ENCODE measurements at places on chromosomes 2 and 18.

- no peak for DNase-seq
Measured at GRCh38 chr2:100000915-100001707, 141.3 kb downstream of the AFF3 start.

DNA sequence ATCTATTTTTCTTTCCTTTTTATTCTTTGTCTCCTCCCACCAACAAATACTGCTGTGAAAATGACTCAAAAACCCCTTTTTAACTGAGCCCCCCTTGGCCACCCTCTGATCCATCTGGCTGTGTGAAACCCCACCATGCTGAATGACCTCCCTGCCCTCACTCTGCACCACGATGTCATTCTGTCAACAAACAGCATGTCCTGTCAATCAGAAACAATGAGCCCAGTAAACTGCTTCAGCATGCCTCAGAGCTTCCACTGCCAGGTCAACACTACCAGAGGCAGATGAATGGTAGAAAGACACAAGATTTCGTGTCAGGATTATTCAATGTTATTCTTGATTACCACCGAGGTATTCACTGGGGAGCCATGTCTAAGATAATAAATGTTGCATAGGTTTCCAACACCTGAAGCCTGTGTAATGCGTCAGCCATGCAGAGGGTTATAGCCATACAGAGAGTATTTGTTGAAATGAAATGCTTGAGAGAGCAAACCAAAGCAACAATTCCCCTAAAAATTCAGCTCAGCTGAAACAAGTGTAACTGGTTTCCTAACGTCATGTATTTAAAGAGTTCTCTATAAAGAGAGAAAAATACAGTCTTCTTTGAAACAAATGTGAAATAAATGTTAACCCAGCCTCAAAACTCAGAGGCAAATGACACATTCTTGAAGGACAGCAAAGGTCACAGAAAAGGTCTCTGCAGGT is 76.7 kb downstream of the LRP2 start:
- no peak for DNase-seq

- peak; percentile 53 for DNase-seq
Measured at GRCh38 chr2:120552800-120553481, 182.7 kb upstream of the GLI2 start.

DNA sequence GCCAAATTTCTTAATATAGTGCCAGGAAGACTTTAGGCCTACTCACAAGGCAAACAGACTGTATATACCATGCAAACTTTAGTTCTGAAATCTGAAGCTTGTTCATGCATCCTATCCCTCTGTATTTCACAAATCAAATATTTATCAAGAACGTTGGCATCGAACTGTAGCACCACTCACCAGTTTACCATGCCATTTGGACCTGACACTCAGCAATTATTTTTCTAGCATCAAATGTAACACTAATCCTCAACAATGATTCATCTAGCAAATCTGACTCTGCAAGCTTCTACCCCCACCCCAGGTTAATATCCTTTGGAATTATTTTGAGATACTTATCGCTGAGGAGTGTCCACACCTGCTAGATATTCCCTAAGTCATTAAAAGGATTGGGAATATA is 1506.6 kb downstream of the LRP1B start:
- no peak for DNase-seq

DNA sequence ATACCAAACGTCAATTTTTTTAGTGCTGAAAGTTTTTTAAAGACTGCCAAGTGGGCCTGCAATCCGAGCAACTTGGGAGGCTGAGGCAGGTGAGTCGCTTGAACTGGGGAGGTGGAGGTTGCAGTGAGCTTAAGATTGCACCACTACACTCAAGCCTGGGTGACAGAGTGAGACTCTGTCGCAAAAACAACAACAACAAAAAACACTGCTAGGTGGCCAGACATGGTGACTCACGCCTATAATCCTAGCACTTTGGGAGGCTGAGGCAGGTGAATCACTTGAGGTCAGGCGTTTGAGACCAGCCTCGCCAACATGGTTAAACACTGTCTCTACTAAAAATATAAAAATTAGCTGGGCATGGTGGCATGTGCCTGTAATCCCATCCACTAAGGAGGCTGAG is 202.8 kb upstream of the COPS8 start:
- no peak for DNase-seq

DNA sequence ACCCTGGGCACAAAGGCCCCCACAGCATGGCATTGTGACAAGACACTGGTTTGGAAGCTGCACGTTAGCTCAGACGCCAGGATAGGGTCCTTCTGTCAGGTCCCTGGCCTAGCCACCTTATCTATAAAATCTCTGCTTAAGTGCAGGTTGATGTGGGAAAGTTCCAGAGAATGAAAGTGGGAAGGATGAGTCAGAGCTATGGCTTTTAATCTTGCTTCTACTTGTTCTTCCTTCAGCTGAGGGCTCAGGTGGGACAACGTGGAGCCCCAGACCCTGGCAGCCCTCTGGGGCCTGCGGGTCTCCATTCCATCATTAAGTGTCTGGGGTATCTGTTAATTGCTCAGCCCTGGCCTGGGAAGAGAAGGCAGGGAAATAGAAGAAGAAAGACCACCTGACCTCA is 64.5 kb downstream of the CELF4 start:
- DNase-seq = no peak

DNA sequence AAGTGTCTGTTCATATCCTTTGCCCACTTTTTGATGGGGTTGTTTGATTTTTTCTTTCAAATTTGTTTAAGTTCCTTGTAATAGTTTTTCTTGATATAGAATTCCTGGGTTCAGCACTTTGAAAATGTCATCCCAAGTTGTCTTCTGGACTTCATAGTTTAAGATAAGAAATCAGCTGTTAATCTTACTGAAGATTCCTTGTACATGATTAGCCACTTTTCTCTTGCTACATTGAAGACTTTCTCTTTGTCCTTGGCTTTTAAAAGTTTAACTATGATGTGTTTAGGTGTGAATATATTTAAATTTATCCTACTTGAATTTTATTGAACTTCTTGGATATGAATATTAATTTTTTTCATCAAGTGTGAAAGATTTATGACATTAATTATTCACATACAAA is 387.2 kb upstream of the CWC22 start:
- DNase-seq = no peak

DNA sequence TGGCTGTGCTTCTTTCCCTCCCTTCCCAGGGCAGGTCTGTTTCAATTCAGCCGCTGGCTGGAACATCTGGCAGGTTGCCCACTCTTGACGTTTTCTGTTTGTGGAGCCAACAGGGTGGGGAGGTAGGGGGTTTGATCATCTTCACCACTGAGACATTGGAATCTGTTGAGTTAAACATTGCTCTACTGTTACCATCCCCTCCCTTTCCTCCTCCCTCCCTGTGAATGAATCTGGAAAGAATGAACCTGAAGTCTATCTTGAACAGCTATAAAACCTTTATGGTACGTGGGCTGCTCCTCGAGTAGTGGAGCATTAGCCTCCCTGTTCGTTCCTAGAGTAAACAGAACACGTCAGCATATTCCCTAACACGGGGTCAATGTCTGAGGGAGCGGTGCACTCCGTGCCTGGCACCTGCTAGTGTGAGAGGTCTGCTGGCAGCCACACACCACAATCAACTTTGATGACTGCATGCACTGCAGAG is 249.9 kb upstream of the RBBP8 start:
- DNase-seq = no peak

GRCh38 chr2:166365803-166366420 is 9.8 kb downstream of the SCN9A start:
- DNase-seq = no peak

- DNase-seq = no peak
Measured at GRCh38 chr2:130872741-130873125, 36.0 kb downstream of the ARHGEF4 start.

GRCh38 chr2:40283111-40283909 is 168.6 kb downstream of the SLC8A1 start:
- no peak for DNase-seq

Measured in stimulated activated CD4-positive, alpha-beta T cell treated with anti-CD3 and anti-CD28 coated beads, Interleukin-2, amount 100 ng/mL, for 24 hours (primary cell).